ENCODE measurements at places on chromosomes 3 and 15.

- peak; percentile 83 for DNase-seq
These were observed 52.4 kb downstream of the KCNMB2 start for GRCh38 chr3:178588628-178589027.

DNA sequence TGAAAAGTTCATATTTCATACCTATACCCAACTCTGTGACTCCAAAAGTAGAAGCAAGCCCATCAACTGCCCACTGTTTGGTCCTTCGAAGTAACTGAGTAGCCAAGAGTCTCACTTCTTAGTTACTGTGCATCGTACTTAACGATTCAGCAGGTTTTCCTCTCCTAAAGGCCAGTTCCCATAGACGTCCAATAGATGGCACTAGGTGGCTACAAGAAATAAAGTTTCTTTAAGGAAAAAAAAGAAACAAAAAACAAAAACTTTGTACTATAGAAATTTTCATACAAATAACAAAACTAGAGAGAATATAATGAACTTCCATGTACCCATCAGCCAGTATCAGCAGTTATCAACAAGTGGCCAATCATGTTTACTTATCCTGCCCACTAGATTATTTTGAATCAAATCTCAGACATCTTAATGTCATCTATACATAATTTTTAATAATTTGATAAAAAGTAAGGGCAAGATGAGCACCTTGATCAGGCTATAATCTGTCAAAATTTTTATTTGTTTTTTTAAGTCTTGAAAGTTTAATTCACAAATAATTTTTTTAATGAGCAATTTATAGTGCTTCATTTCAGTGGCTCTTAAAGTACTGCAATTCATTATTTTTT is 63.8 kb upstream of the ACP3 start:
- no peak for DNase-seq

DNA sequence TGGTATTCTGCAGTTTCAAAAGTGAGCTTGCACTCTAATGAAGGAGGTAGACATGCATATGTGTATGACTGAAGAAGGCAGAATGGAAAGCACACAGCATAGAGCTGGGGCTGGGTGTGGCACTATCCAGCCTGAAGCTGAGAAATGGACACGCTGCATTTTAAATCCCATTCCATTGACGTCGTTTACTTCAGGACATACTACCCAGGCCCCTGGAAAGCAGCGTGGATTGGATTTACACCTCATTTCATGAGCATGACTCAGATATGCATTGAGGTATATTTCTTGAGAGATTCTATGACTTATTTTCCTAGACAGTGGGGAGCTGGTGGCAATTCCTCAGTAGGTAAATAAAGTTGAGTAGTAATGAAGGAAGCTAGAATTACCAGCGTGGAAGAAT is 101.4 kb downstream of the ABI3BP start:
- no peak for DNase-seq

DNA sequence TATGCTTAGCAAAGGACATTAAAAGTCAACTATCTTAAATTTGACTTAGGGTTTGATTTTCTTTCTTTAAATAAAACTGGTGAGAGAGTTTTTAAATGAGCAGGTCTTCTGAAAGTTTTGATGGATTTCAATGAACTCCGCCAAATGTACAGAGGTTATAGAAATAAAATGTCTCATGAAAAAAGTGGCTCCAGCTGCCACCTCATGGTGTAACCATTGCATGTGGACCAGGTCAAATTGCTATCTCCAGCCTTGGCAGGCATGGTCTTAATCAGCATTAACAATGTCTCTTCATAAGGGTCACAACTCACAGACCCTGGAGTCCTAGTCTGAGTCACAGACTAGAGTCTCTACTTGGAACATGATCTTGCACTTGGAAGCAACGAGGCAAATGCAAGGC is 182.3 kb downstream of the ADAMTS17 start:
- DNase-seq, result no peak

DNA sequence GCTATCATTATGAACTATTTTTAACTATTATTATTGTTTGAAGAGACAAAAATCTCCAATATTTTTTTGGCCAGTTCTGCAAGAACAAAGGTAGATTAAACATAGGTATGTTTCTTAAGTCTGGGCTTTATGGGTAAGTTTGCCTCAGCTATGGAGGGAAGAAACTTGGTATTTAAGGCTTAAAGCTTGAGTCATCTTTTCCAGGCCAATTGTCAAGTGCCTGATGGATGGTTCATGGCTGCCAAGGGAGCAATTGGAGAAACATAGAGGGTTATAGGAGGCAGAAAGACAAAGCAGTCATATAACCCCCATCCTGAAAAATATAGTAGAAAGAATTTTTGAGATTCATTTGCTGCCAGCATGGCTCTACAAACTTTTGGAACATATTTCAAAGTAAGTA is 7.2 kb upstream of the STAC start:
- DNase-seq, result no peak
